Gastrocnemius medialis (tissue), 4 donors: ENCODE measurements at places on chromosomes 6 and 20. TPM values are rescaled to one million over a fixed set of nuclear protein-coding genes. Genes with fewer than 3 reads are reported as not detected.
A peak's percentile ranks its signal among the peaks of the same experiment; 100 is the strongest.

Gene SOX18
- 5.9 TPM for total RNA-seq

Gene DUSP15
- total RNA-seq = not detected

Gene TBXT
- total RNA-seq = not detected

Gene YIPF3
- total RNA-seq = 74.5 TPM

Gene REV3L
- 52.3 TPM for total RNA-seq

Gene MAPK13
- 0.55 TPM for total RNA-seq

Gene LY6G6D
- not detected for total RNA-seq

Gene PLCB4
- 3.1 TPM for total RNA-seq

DNA sequence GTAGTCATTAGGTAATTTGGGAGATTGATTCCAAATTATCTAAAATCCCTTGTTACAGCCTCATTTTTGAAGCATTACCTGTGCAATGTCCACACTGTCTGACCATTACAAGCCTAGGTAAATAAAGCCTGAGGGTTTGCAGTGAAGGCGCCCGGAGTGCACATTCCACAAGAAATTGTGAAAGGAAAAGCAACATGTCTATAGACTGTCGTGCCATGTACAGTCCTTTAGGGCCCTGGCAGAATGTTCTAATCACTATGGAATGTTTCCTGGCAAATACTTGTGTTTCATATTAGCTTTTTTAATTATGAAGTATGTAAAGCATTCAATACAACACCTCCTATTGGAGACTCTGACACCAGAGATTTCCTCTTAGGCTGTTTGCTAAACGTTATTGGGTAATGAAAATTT is 28.9 kb downstream of the PREP start:
- no peak for DNase-seq

- no peak for DNase-seq
These were observed 10.8 kb downstream of the L3MBTL3 start for GRCh38 chr6:130029163-130029562.

- DNase-seq = no peak
These were observed 66.0 kb downstream of the BACH2 start for GRCh38 chr6:90230548-90231215.

DNA sequence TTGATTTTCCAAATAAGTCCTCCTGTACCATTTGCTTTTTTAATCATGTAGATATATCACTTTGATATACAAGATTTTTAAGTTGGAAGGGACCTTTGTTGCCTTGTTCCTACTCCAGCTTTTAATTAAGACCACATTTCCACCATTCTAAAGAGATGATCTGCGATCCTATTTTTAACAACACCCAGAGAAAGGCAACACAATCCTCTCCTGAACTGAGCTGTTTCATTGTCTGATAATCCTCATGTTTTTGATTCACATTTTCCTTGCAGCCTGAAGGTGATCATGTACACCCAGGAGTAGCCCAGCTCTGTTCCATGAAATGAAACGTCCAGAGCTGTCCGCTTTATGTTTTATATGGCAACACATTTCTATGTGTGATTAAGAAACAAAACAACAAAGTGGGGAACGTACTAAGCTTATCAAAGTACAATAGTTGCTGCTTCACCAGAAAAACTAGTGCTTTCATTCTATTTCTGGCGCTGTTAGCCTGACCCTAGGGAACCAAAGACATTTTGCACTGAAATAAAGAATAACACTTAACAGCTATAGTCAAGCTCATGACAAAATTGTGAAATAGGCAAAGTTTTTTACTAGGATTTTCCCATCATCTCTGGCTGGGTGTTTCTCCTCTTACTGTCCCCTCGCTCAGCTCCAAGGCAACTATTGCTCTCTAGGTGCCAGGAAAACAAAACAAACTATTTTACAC is 22.6 kb upstream of the TRAF3IP2 start:
- no peak for DNase-seq

GRCh38 chr6:112502351-112503090 is 155.4 kb downstream of the RFPL4B start:
- DNase-seq = no peak

DNA sequence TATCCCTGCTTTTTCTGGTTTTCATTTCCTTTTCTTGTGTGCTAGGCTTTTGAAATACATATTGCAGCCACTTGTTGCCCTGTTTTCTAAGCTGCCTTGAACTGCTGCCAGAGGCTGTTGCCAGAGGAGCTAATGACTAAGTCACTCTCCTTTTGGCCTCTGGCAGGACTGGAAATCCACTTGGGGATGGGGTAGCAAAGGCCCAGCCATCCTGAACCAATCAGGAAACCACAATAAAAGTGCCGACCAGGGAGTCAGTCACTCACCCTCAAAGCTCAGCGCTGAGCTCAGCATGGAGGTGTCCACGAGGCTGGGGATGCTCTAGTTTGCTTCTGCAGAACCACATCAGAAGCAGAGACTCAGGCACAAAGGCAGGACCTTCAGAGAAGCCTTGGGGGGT is 813.0 kb downstream of the DHX35 start:
- peak; percentile 48 for DNase-seq

- no peak for DNase-seq
These were observed 10.5 kb upstream of the DEFB128 start for GRCh38 chr20:199996-200395.

DNA sequence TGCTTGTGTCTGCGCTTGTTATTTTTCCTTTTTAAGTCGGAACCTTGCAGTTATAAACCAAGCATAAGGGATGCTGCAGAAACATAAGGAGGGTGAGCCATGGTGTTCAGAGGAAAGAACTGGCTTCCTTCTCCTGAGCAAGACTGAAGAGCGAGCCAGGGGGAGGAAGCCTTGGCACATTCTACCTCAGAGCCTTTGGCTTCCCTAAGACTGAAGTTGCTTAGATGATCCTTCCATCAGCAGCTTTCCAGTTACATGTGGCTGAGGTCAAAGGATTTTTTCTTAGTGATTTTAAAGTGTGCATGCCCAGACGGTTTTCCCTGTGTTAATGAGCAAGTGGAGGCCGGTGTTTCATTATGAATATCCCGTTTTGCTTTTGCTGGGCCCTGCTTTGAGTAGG is 363.8 kb downstream of the DOK5 start:
- no peak for DNase-seq

DNA sequence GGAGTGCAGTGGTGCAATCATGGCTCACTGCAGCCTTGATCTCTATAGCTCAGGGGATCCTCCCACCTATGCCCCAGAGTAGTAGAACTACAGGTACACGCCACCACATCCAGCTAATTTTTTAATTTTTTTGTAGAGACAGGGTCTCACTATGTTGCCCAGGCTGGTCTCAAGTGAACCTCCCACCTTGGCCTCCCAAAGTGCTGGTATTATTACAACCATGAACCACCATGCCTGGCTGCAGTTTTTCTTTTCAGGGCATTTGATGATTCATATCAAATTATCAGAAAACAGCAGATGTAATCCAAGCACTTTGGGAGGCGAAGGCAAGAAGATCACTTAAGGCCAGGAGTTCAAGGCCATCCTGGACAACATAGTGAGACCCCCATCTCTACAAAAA is 88.4 kb upstream of the JARID2 start:
- DNase-seq = no peak

DNA sequence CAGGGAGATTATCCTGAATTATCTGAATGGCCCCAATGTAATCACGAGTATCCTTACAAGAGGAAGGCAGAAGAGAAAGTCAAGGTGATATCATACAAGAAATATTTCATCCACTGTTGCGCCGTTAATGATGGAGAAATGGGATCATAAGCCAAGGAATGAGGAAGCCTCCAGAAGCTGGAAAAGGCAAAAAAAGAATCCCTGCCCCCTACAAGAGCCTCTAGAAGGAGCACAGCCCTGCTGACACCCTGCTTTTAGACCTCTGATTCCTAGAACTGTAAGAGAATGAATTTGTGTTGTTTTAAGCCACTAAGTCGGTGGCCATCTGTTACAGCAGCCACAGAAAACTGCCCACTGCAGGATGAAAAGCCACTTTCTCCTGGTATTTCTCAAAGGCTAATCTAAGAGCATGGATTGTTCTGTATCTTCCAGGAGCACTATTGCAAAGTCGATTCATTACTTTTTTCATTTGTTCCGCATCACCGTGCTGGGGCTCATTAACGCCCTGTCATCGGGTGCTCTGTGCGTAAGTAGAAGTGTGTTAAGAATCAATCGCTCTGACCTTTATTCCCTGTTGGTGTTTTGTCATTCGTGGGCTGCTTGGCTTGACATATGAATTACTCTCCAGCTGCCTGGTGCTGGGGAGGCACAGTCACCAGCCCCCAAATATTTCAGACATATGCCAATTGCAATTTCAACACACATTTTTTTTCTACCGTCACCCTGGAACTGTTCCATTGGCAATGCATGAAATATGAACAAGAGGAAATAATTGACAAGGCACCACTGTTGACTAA is 117.0 kb downstream of the PCSK2 start:
- no peak for DNase-seq

GRCh38 chr20:57390604-57391438 is at the start of gene RBM38:
RBM38 (plus strand) TSS chr20:57391396; CDS start chr20:57391582, 186 bp downstream.
- peak; percentile 71 for DNase-seq

DNA sequence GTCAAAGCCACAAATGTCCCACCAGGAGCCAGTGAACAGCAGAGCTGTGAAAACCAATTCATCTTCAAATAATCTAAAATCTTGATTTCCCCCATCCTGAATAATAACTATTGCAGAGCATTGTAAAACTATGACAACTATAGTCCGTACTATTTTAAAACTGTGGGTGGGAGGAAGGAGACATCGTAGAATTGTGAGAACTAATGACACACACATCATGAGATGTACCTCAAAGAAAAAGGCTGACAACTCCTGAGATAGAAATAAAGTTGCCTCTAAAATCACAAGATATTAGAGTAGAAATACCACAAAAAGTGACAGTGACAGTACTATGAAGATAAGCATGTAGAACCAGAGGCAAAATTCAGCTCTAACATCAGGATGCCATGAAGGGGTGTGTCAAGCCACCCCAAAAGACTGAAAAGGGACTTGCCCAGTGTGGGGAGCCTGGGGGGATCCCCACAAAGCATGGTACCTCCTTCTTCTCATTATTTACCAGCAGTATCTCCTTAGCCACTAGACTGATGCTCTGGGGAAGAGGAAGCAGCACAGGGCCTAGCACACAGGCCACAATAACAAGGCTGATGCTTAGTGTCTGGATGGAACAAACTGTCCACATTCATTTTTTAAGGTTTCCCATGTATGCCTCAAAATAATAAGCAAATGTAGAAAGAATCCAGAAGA is 13.4 kb downstream of the NAPB start:
- no peak for DNase-seq

GRCh38 chr6:25369433-25370177 is 90.4 kb downstream of the CARMIL1 start:
- peak; percentile 11 for DNase-seq

DNA sequence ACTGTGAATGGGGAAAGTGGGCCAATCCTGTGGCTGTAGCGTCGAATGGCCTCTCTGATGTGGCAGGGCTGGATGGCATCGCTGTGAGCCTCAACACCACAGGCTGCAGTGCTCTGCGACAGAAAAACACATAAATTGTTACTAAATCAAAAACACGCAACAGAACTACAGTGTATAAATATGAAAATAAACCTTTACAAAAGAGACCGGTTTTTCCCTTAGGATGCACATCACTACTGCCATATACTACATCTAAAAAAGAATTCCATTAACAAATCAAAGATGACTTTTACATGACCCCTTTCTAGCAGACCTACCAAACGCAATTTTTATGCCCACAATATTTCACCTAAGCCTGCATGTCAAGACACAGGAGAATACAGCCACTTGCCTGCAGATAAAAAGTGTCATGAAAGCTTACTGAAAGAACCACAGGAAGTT is 395.5 kb upstream of the RUNX2 start:
- no peak for DNase-seq
